ENCODE measurements at places on chromosomes 1 and 21. TPM values are rescaled to one million over a fixed set of nuclear protein-coding genes. Genes with fewer than 3 reads are reported as not detected.

GRCh38 chr1:206535853-206536188 is 28.5 kb downstream of the RASSF5 start:
- no peak for DNase-seq

DNA sequence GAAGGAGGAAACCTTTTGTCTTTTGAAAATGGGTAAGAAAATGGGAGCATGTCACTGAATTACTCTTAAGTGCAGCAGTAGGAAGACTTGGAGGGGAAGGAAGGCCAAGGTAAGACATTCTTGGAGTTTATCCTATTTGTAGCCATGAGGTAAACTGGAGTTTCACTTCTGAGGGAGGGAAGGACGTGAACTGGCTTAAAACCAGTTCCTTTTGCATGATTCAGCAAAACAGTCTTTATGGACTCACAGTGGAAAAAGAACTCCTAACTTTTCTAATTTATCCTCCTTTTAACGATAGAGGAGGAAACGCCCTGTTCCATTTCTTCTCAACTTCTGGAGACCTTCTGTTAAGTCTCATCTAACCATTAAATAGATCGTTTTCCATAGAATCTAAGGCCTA is 2.5 kb downstream of the PRDX6 start:
- DNase-seq = peak; percentile 60

GRCh38 chr1:180040034-180040433 is 85.4 kb downstream of the CEP350 start:
- peak; percentile 27 for DNase-seq

GRCh38 chr1:201898992-201899391 is 10.3 kb downstream of the SHISA4 start:
- DNase-seq = no peak

DNA sequence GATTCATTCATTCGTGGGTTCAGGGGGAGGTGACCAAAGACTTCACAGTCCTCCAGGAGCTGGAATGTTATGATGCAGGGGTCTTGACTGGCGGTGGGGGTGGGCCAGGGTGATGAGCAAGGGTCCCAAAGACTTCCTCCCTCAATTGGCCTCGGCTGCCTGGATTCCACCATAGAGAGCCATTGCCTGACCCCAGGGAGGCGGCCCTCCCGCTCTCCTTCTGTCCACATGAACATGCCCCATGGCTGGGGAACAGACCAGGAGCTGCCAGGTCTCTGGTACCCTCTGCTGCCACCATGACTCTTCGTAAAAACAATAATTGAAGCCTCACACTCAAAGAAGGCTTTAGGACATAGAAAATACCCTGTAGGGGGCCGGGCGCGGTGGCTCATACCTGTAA is 102.5 kb upstream of the CASZ1 start:
- no peak for DNase-seq

- no peak for DNase-seq
Observed at GRCh38 chr1:42164551-42165420, at the start of gene GUCA2A. Gene GUCA2A, minus strand, starts transcription at chr1:42164745. Its CDS starts 33 bp downstream, at chr1:42164712.

- DNase-seq = peak; percentile 91
Observed at GRCh38 chr1:223401873-223402789, 8.9 kb downstream of the CCDC185 start.

- peak; percentile 70 for DNase-seq
Observed at GRCh38 chr1:223775054-223775453, 62.7 kb downstream of the CAPN2 start.

DNA sequence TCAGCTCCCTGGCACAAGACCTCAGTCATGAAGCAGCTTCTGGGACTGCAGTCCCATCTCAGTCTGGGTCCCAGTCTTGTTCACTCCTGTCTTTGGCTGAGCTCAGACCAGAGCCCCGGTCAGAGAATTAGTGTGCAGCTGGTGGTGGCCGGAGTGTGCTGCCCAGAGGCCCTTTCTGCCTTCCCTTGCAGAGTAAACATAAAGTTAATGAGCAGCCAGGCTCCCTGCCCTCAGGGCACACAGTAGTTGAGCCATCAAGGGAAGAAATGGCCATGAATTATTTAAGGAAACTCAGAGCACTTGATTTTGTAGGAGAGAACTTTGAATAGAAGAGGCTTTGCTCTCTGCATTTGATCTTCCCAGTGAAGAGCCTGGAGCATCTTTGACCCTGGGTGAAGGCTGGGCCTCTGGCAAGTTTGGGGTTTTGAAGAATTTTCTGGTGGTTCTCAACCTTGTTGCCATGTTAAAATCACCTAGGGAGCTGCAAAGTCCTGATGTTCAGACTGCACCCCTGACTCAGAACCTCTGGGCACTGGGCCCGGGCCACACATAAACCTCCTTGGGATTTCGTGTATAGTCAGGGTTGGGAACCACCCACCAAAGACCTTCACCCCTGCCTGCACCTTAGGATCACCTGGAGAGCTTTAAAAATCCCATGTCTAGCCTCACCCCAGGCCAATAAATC is 26.4 kb upstream of the SELENON start:
- peak; percentile 94 for DNase-seq

DNA sequence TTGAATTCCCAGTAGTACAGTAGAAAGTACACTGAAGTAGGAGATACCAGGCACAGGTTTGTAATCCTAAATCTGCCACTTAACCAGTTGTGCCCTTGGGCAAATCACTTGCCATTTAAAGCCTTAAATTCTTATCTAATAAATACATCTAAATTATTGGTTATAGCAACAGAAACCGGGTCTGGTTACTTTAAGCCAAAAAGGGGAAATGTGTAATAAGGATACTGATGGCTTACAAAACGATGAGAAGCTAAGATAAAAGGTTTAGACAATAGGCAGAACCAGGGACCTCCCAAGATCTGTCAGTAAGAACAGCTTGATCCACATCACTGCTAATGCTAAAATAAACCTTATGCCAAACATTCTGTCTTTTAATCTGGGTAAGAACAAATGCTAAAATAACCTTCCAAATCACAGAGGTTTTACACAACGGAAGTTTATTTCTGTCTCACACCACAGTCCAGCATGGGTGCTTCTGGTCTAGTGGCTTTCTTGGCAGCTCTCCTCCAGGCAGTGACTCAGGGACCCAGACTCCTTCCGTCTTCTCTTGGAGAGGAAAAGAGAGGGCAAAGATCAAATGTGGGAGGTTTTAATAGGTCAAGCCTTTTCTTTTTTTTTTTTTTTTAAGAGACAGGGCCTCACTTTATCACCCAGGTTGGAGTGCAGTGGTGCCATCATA is 16.5 kb upstream of the ZMYM1 start:
- DNase-seq = peak; percentile 13

DNA sequence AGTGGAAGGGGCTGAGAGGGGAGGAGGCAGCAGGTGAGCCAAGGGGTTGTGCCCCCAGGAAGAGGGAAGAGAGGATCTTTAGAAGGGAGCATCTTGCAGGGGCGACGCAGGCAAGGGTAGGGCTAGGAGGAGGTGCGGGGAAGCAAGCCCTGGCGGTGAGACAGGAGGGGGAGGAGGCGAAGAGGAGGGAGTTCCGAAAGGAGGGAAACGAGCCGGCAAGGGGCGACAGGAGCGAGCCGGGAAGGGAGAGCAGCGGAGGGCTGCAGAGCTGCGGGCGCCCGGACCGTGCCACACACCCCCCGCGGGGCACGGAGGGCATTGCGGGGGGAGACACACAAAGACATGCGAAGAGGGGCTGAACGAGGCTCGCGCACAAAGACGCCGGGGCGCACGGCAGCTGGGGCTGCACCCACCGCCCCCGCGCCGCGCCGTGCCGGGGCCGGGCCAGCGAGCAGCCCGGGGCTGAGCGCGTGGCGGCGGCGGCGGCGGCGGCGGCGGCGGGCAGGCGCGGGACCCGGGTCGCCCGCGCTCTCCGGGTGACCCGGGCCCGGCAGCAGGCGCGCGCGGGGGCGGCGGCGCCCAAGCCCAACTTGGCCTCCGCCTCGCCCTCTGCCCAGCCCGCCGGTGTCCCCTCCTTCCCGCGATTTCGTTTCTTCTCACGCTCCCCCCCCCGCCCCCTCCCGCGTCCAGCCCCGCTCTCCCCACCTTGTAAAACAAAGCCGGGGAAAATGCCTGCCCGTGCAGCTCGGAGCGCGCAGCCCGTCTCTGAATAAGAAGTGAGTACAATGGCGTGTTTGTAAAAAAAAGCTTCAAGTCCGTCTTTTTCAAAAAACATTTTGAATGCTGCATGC is at the start of gene KCNK2:
Gene KCNK2 (plus strand): TSS at position 206 of the 851 bp plus-strand sequence. CDS start 649 bp downstream, outside the sequence.
- DNase-seq = no peak

GRCh38 chr1:25073640-25074270 is 143.7 kb upstream of the RUNX3 start:
- no peak for DNase-seq

DNA sequence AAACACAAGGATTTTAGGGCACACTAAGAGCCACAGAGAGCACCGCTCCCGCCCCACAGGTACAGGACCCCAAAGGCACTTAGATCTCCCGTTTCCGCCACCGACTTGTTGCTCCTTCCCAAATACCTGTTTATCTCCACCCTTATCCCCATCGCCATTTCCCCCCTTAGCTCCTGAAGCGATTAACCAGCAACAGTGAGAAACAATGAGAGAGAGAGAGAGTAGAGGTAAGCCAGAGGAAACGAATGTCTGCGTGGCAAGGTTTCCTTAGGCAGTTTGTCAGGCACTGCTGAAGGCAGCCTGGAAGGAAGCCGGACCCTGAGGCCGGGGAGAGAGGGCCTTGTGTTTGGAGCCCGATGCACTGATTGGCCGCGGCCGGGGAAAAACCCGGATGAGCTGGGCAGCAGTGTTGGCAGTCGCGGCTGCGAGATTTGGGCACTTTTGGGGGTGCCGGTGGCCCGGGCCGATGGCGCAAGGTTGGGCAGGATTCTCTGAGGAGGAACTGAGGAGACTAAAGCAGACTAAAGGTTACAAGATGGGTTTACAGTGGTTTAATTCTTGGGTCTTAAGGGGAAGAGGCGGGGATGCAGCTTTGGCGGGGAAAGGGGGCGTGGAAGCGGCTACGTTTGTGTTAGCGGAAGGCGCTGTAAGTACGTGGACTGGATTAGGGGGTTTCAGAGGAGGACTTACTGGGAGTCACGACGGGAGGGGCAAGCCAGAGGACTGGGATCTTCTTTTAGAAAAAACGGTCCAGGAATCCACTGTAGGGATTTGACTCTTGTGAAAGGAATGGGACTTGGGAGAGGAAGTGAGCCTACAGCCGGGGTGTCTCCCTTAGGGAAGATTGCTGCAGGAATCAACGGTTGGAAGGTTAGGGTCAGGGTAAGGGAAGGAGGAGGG is at the start of gene GORAB:
Gene GORAB (plus strand): TSS at position 409 of the 900 bp plus-strand sequence. CDS start 58 bp downstream, at position 467.
- peak; percentile 85 for DNase-seq

- no peak for DNase-seq
Observed at GRCh38 chr1:190175320-190175719, 302.3 kb downstream of the BRINP3 start.

GRCh38 chr1:40708750-40709099 is 17.2 kb downstream of the NFYC start:
- peak; percentile 93 for DNase-seq

- no peak for DNase-seq
Observed at GRCh38 chr1:93221913-93222312, 41.4 kb downstream of the CCDC18 start.

- DNase-seq = no peak
Observed at GRCh38 chr21:43934716-43935705, 70.0 kb downstream of the AGPAT3 start.

GRCh38 chr1:223326776-223327175 is 37.2 kb downstream of the SUSD4 start:
- DNase-seq = no peak

- DNase-seq = peak; percentile 53
Observed at GRCh38 chr1:206809504-206810084, 37.3 kb upstream of the IL10 start.

- no peak for DNase-seq
Observed at GRCh38 chr1:33529957-33530356, 57.5 kb downstream of the ZSCAN20 start.

DNA sequence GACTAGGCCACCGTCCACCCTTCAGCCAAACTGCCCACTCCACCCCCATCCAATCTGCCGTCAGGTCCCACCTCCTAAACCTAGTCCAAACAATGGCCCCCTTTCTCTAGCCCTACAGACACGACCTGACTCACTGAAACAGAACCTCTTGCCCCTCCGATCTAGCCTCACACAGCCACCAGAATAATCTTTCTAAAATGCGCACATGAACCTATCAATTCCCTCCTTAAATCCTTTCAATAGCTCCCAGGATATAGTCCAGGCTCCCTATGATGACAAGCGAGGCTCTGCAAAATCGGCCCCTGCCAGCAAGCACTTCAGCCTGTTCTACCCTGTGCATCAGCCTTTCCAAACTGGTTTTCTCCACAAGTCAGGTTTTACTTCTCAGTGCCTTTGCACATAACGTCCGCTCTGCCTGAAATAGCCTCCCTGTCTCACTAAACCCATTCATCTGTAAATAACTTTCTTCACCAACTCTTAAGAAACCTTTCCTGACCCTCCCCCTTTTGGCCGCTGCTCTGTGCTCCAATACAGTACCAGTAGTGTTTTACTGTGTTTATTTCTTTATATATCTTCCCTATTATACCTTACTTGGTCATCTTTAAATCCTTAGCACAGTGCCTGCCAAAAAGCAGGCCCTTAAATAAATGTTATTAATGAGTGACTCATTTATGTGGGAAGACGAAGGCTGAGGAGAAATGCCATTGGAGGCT is 9.0 kb upstream of the CDC20 start:
- DNase-seq = peak; percentile 79

DNA sequence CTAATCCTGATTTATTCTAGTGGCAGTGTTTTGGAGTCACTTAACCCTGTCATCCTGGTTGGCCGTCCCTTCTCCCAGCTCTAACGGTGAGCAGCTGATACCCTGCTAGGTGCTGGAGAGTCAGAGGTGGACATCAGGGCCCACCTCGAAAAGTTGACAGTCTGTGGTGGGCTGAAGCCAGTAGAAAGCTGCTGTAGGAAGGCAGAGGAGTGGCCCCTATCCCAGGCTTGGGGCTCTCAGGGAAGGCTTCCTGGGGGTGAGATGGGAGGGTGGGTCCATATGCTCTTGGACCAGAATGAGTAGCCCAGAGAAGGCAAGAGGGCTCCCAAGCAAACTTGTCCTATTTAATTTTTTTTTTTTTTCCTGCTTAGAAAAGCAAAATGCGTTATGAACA is 475 bp upstream of the RPL5 start:
- no peak for DNase-seq

GRCh38 chr21:46634427-46634826 is 1.0 kb upstream of the PRMT2 start:
- DNase-seq = no peak

DNA sequence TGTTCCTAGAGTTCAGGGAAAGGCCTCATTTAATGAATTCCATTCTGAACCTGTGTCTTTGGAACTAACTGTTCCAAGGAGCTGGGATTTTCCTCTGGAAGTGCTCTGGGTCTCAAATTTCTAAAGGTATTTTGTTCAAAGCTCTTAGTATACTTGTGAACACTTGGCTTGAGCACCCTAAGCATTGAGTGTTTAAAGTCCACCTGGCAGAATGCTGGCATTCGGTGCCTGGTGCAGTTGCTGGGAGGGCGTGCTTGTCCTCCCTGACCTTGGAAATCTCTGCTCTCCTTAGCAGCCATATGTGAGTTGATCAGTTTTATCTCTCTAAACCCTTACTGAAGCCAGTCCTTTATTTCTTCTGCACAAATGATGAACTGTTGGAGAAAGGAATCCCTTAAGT is 3.0 kb downstream of the MTARC2 start:
- DNase-seq = peak; percentile 22

GRCh38 chr1:6473974-6474814 is 8.2 kb upstream of the TNFRSF25 start:
- DNase-seq = no peak

The UTS2 gene
- total RNA-seq = not detected

The MYCL gene
- total RNA-seq = 0.70 TPM

The SYCP1 gene
- total RNA-seq = not detected

The VAV3 gene
- total RNA-seq = 4.7 TPM

The SH2D5 gene
- total RNA-seq = 9.0 TPM

The EXO1 gene
- total RNA-seq = 1.8 TPM

The AK2 gene
- 272 TPM for total RNA-seq

The COL6A1 gene
- total RNA-seq = 52.1 TPM

The SERTAD4 gene
- 4.0 TPM for total RNA-seq

The SLC45A1 gene
- total RNA-seq = 0.52 TPM

The FAM167B gene
- not detected for total RNA-seq

The S100A1 gene
- 9.7 TPM for total RNA-seq

All from renal cortical epithelial cell (primary cell).